ENCODE measurements at places on chromosomes 4 and X.

GRCh38 chr4:143616771-143617170 lies 83.7 kb downstream of the FREM3 start:
- no peak for DNase-seq

DNA sequence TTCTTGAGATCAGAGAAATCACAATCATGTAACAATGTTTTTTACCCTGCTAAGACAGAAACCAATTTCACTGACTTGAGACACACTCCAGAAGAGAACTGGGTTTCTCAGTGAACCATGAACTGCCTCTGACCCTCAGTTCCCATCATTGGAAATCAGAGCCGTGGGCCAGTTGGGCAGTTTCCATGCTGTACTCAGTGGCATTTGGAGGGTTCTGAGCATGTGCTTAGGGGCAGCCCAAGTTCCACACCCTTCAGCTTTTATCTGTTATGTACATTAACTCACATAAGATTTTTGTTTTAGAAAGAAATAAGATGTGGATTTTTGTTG lies 77.9 kb downstream of the BTC start:
- no peak for DNase-seq

DNA sequence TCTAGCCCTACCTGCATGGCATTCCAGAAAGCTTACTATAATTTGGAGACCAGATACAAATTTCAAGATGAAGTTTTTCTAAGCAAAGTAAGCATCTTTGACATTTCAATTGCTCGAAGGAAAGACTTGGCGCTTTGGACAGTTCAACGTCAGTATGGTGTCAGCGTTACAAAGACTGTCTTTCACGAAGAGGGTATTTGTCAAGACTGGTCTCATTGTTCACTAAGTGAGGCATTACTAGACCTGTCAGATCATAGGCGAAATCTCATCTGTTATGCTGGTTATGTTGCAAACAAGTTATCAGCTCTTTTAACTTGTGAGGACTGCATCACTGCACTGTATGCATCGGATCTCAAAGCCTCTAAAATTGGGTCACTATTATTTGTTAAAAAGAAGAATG lies 17.6 kb downstream of the THAP9 start:
- DNase-seq, result no peak

GRCh38 chr4:127015667-127016117 lies 617.1 kb upstream of the INTU start:
- DNase-seq, result no peak

GRCh38 chrX:48737940-48738339 lies 23.6 kb upstream of the GLOD5 start:
- no peak for DNase-seq

GRCh38 chr4:8370106-8370787 lies 70.3 kb downstream of the ACOX3 start:
- DNase-seq, result no peak

DNA sequence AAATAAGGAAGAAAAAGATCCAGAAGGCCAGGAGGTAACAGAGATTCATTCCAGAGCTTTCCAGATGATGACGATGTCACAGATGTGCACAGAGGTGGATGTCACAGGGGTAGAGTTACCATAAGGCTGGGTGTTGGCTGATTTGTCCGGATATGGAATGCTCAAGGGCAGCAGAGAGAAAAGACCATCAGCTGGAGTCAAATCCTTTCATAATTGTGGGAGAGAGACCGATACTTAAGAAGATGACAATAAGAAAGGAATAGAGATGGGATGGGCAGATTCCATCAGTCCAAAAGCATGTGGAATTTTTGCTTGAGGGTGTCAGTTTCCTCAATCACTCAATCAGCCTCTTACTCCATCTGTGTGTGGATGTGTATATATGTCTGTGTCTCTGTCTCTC lies 150.4 kb downstream of the CENPC start:
- DNase-seq, result no peak

GRCh38 chr4:175070444-175070843 lies 152.3 kb downstream of the ADAM29 start:
- no peak for DNase-seq

DNA sequence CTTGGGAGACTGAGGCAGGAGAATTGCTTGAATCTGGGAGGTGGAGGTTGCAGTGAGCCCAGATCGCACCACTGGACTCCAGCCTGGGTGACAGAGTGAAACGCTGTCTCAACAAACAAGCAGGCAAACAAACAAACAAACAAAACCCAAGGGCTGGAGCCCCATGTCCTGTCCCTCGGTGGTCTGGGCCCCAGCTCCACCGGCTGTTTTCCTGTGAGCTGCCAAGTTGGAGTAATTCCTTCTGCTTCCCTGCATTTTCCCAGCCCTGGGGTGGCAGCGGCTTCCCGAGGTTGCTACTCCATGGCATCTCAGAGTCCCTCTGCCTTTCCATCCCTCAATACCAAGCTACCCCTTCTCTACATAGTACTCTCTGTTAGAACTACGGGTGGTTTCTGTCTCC lies 43.2 kb downstream of the RGS12 start:
- no peak for DNase-seq

DNA sequence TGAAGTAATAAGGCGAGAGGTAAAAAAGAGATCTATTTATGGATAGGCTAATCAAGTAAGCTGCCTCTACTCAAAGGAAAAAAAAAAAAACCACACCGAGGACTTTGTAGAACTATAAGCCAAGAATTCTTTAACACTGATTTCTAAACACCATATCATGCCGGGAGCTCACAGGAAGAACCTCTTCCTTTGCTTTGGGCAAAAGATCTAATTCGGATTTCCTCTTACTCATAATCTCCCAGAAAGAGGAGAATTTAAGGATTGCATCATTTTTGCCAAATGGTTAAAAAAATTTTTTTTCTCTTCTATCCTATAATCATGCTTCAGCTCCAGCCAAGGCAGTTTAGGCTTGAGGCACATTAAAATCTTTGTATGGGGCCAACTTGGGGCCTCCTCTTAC lies 95.5 kb downstream of the ZNF827 start:
- DNase-seq, result peak; percentile 48

DNA sequence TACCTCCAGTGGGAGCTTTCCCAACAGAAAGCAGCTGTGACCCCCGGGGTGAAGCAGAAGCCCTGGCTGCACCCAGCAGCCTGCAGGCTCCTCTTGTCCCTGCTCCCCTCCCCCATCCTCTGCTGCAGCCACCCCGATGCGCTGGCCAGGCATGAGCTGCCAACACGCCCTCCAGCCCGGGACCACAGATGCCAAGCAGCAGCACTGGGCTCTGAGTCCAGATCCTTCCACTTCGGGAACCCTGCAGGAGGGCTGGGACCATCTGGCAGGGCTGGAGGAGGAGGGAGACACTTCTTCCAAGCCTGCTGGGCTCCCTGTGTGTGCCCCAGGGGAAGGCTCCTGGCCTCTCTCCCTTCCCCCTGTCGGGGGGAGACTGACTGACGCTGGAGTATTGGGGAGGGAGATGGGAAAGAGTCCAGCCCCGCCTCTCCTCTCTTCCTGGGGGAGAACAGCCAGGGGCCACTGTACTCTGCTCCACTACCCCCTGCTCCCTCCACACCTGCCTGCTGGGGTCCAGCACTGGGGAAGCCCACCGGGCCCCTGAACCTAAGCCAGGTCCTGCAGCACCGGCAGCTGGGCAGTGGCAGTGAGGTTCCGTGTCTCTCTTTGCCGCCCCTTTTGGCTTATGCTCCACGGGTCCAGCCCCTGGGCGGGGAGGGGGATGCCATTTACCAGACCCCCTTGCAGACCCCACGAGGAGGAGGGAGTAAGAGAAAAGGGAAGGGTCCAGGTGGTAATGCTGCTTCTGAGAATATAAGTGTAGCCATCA lies 55.7 kb downstream of the PPP2R2C start:
- DNase-seq, result no peak

GRCh38 chrX:138026211-138026610 lies 460.3 kb downstream of the ZIC3 start:
- DNase-seq, result no peak

DNA sequence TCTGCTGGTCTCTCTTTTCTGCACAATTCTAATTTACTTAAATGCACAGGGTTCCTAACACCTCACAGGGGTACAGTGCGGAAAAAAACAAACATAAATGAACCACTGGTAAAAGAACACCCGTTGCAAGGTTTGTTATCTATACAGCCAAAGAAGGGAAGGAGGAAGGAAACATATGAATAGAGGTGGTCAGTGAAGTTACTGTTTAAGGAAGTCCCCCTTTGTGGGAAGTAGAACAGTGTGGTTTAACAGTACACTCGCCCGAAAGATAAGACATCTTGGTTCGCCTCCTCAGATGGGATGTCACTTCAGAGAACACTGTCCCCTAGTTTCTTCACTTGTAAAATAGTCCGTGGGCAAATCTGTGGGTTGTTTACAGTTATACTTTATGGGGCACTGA lies 57.5 kb downstream of the TEC start:
- DNase-seq, result no peak

DNA sequence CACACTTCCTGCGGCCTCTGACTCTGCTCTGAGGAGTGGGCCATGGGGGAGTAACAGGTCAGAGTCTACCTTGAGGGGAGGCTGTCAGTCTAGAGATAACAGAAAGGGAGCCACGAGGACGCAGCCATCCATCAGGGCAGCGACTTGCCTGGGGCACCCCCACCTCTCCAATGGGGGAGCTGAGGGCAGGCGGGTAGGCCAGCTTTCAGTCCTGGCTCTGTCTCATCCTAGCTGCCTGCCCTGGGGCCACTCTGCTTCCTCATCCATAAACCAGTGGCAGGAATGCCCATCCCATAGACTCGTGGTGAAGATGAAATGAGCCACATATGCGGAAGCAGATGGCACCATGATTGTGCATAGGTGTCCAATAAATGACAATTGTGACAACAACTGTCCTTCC lies 13.2 kb downstream of the MAGED2 start:
- DNase-seq, result no peak

DNA sequence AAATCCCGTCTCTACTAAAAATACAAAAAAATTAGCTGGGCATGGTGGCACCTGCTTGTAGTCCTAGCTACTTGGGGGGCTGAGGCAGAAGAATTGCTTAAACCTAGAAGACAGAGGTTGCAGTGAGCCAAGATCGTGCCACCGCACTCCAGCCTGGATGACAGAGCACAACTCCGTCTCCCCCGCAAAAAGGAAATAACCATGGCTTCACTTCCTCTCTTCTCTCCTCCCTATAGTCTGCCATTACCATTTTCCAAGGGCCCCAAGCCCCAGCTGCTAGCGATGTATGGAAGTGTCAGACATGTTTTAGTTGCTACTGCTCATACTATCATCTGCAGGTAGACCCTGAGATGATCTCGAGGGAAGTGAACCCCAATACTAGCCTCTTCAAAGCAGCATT lies 177.3 kb upstream of the FAM9B start:
- DNase-seq, result no peak

DNA sequence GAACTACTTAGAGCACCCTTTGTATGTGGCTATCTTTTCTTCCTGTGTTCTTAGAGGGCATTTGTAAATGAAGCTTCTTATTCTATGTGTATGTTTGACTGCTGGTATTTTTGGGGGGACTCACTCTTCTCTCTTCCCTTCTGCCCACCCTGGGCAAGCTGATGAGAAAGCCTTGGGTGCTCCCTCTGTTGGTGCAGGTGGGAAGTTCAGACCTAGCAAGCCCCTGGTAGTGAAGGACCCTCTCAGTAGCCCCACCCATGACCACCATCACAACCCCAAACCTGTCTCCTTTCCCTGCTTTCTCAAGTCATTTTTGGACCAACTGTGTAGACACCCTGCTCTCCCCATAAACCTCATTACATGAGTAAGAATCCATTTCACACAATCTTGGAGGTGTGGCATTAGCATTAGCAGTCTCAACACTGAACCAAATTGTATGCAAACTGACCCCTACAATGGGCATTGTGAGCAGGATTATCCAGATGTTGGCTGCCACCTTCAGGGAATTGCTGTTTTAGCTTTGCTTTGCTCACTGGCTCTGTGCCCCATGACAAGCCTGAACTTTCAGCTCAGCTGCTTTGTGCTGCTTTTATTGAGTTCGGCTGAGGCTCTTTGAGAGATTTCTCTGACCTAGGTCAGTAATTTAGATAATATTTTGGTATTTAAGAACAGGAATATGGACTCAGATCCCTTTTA lies 27.9 kb downstream of the TRIM61 start:
- no peak for DNase-seq

DNA sequence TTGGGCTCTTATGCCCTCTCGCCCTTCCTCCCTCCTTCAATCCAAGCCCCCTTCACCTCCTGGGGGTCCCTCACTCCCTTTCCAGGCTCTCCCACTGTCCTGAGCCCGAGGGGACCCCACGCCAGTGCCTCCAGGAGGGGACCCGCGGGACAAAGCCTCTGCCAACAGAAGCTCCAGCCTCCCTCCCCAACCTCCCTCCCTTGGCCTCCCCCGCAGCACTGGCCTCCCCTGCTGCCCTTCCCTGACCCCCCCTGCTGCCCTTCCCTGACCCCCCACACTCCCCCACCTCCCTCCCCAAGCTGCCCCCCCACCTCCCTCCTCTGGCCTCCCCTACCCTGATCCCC lies 71.0 kb upstream of the MXD4 start:
- DNase-seq, result no peak

- DNase-seq, result no peak
Observed at GRCh38 chr4:70997546-70997945, 4.1 kb downstream of the DCK start.

DNA sequence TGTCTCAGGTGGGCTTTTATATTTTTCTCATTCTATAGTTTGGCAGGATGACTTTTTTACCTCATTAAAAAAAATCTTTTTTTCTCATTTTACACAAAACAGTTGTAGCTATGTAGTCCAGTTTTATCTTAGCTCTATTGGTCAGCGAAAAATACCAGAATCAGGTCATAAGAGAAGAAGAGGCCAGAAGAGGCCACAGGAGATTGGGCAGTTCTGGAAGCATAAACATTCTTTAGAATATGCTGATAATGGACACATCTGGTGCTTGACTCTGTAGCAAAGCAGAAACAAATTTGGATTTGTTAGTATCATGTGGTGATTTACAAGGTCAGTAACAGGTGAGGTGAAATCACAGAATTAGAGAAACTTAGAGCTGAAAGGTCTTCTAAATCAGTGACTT lies 66.6 kb upstream of the ARHGAP24 start:
- no peak for DNase-seq

DNA sequence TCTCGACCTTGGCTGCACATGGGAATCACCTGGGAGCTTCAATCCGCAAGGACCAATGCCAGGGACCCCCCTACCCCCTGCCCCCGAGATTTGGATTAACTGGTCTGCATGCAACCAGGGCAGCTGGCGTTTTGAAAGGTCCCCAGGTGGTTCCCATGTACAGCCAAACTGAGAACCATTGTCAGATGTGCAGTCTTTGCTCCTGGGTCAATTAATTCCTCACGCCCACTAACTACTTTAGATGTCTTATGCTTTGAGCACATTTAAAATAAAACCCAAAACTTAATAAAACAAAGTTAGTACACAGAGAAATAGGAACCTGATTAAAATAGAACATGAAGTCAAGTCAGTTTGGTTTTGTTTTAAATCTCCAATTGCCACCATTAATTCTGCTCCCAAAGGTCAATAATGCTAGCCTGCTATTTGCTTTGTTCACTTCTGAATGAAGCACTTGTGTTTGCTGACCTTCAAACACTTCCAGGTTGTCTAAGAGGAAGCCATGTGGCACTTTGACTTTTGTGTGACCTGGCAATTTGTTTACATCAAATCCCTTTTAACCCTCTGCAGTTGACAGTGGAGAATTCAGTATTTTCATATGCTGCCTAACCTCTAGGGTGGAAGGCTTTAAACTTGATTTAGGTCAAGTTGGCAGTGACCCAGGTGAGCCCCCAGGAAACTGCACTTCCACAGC lies 27.2 kb upstream of the TMSB4X start:
- DNase-seq, result no peak
